ENCODE measurements at places on chromosomes 5 and 9.
A peak's percentile ranks its signal among the peaks of the same experiment; 100 is the strongest.

DNA sequence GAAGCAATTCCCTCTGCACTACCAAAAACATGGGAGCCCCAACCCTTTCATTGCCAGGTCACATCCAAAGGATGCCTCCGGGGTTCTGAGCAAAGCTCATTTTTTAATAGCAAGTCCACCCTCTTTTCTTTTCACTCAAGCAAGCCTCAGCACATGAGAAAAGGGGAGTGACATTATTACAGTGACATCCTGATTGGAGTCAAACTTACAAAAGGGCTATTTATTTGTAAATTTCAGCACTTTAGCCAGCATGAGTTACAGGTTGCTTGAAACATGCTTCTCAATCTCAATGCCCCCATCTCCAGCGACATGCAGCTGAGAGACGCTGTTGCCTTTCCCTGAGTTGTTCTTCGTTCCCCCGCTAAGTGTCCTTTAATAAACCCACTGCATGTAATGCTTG lies 238.4 kb upstream of the PANK3 start:
- DNase-seq: no peak

DNA sequence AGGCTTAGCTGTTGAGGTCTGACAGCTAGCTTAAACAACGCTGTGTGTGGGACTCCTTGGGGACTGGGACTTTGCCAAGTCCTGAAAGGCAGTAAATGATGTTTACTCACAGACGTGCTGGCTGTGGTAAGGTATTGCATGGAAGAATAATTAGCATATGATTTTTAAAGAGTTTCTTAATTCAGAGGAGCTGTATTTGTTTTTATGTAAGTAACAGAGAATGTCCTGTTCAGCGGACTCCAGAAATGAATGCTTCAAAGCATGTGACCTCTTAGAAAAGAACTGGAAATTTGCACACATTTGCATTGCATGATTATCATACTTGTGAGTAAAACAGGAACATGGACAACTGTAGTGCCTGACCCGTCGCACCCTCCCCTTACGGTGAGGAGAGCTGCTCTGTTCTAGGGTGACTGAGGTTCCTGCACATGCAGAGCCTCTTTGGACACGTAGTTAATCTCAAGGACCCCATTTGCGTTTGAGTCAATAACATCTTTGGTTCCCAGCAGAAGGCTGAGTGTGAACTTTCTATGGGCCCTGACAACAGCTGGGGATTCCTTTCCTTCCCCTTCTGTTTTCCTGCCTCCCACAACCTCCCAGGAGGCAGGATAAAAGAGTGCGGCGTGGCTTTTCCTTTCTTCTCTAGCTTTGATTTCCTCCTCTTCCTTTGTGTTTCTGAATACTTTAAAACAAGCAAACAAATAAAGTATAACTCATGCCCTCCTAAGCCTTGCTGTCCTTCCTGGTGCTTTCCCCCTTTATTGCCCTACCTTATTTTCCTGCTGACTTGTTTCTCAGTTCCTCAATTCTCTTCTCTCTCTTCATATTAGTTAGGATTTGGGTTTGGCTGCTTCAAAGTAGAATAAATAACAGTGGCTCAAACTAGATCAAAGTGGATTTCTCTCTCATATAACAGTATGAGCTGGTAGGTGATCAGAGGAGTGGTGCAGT lies 157.2 kb upstream of the CD180 start:
- DNase-seq: no peak

GRCh38 chr5:159858871-159859270 lies 57.4 kb upstream of the ADRA1B start:
- DNase-seq: no peak

GRCh38 chr5:145407300-145408047 lies 427.7 kb downstream of the PRELID2 start:
- DNase-seq: no peak

GRCh38 chr5:59587489-59588337 lies 305.8 kb downstream of the PDE4D start:
- DNase-seq: no peak

- no peak for DNase-seq
Measured at GRCh38 chr5:52998552-52999313, 9.6 kb downstream of the ITGA2 start.

- DNase-seq: no peak
Measured at GRCh38 chr5:158139161-158139560, 280.2 kb upstream of the CLINT1 start.

DNA sequence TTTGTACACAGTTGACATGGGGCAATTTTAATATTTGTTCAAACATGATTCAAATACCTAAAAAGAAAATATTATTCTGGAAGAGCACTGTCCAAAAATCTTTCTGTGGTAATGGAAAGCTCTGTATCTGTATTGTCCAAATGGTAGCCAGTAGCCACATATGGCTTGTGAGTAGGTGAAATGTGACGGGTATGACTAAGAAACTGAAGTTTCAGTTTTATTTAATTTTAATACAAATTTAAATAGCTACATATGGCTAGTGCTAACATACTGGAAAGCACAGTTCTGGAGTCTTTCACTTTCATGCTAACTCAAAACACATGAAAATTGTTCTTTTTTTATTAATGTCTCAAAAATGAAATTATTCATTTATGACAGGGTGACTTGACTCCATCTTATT lies 132.6 kb downstream of the PLK2 start:
- DNase-seq: no peak

DNA sequence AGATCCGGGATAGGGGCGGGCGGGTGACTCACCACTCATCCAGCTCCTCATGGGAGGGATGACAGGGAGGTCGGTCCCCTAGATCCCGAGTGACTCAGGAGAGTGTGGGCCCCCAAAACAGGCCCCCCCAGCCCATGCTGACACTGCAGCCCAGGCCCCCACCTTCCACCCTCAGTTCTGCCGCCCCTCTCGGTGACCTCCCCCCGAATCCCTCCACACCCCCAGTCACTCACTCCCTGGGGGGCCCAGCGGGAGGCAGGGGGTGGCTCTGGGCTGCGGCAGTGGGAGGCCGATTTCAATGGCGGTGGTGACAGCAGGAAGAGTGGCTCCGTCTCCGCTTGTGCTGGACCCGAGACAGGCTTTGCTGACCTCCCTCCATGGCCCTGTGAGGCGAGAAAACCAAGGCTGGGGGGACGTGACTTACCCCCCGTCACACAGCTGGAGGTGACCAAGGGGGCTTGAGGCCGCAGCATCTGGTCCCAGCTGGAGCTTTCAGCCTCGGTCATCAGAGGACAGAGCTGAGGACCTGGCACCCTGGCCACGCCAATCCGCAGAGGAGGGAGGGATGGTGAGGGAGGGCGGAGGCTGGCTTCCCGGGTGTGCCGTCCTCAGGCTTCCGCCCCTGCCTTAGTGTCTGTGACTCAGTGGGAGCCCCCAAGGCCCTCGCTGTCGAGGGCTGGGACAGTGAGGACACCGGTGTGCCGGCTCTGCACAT lies 9.0 kb downstream of the GPSM1 start:
- no peak for DNase-seq

GRCh38 chr5:72507907-72508238 lies 663 bp upstream of the ZNF366 start:
- no peak for DNase-seq

DNA sequence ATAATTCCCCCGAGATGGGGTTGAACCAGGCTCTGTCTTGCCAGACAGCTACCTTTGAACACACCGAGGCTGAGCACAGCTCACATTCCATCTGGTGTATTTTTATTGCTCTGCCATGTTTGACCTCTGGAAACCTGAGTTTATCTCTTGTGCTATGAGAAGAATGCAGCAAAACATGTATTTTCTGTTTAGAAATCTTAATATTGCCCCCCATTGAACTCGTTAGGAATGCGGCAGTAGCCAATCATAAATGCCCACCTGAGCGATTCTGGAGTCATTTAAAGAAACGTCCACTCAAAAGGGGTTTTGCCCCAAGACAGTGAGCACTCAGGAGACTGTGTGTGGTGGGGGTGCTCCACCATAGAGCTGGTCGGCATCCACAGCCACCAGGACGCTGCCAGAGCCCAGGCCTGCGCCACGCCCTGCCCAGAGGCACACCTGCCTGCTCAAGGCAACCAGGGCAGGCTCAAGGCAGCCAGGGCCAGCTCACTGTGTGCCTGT lies 26.9 kb downstream of the FGD3 start:
- DNase-seq: no peak

GRCh38 chr9:68560071-68560844 lies 19.6 kb upstream of the TMEM252 start:
- peak; percentile 3 for DNase-seq

DNA sequence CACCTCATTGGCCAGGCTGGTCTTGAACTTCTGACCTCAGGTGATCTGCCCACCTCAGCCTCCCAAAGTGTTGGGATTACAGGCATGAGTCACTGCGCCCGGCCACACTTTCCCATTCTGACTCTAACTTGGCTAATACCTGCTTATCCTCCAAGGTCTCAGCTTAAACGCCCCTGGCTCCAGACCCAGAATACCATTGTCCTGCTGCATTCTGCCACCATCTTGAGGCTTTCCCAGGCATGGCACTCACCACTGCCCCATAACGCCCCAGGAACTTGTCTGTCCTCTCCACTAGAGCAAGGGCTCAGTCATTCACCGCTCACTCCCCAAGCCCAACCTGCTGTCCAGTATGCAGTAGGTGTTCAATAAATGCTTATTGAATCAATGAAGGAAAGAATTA lies 39.8 kb downstream of the CAMK2A start:
- DNase-seq: no peak

GRCh38 chr5:125005266-125005665 lies 258.8 kb upstream of the ZNF608 start:
- no peak for DNase-seq

DNA sequence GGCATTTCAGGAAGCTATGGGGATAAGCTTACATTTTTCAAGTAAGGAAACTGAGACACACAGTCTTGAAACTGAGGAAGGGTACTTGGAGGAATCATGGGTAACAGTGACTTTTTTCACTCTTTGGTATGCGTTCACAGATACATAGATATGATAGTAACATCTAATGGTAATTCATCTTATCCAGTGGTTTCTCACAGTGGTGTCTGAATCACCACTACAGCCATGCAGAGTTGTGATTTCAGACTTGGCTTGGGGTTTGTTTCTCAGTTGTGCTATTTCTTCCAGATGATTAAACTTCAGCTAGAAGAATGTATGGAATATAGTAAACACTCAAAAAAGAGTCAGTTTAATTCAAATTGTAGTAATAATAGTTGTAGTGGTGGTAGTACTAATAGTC lies 239.1 kb upstream of the NUDT12 start:
- DNase-seq: no peak

- no peak for DNase-seq
Measured at GRCh38 chr5:54761213-54761701, 224.1 kb downstream of the ESM1 start.

GRCh38 chr9:115507148-115507547 lies 389.2 kb upstream of the TNC start:
- DNase-seq: no peak

DNA sequence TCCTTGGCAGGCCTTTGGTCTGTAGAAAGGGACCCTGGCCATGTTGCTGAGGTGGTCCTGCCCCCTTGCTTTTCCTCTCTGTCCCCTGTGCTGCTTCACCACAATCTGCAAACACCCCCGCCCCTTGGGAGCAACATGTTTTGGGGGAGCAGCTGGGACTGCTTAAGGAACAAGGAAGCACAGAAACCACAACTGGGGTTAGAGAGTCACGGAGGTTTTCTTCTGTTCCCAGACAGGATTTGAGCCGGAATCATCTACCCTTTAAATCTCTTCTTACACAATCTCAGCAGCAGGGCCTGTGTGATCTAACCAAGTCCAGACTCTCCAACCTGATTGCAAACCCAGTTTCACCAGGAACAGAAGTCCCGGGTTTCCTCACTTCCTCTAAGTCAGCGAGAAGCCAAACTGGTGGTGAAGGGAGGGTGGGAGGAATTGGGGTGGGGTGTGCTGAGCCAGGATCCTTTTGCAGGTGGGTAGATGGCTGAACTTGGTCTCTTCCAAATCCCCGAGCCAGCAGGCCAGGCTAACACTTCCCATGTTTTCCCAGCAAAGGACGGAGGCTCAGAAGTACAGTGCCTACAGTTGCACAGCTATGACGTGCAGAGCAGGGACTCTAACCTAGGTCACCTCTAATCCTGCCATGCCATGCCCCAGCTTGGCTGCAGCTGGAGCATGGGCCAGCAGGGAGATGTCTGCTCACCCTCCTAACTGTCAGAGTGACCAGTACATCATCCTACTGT lies 25.0 kb downstream of the SH3PXD2B start:
- no peak for DNase-seq

DNA sequence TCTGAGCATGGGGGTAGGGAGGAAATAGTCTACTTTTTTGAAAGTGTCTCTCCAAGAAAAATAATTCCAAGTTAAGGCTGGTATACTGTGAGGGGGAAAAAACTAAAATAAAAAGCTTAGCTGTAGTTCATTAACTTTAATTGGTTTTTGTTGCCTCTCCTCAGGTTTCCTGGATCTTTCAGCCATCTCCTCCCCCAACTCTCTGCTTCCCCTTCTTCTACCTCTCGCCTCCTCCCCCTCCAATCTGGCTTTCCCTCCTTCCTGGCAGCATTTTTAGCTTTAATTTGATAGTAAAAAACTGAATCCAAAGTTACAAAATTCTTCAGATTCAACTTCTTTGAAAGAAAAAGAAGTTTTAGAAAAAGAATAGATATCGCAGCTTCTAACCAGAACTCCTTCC lies 462.6 kb downstream of the CETN3 start:
- DNase-seq: no peak

DNA sequence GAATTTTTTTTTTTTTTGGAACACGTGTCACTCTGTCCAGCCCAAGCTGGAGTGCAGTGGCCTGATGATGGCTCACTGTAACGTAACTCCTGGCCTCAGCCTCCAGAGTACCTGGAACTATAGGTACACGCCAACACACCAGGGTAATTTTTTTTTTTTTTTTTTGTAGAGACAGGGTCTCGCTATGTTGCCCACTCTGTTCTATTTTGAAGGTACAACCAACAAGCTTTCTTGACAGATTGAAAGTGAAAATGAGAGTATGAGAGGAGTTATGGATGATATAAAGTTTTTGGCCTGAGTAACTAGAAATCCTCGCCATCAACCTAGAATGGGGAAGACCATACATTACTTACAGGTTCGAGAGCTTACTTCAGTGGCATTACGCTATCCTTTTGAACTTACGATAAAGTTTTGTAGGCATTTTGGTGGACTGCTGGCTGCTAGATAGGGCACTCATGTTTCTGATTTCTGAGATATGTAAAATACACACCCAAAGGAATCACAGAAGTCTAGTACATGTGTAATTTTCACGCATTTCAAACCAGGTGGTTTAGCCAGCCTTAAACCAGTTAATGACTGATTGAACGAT lies 806 bp upstream of the CDC42SE2 start:
- DNase-seq: no peak

All from stimulated activated CD8-positive, alpha-beta memory T cell treated with anti-CD3 and anti-CD28 coated beads, Interleukin-4, amount 100 ng/mL, for 4 hours (primary cell).